ENCODE measurements at places on chromosomes 2 and 18.

- no peak for DNase-seq
Observed at GRCh38 chr2:33404321-33404720, 72.1 kb upstream of the RASGRP3 start.

- DNase-seq: no peak
Observed at GRCh38 chr2:239294571-239295054, 106.2 kb downstream of the HDAC4 start.

DNA sequence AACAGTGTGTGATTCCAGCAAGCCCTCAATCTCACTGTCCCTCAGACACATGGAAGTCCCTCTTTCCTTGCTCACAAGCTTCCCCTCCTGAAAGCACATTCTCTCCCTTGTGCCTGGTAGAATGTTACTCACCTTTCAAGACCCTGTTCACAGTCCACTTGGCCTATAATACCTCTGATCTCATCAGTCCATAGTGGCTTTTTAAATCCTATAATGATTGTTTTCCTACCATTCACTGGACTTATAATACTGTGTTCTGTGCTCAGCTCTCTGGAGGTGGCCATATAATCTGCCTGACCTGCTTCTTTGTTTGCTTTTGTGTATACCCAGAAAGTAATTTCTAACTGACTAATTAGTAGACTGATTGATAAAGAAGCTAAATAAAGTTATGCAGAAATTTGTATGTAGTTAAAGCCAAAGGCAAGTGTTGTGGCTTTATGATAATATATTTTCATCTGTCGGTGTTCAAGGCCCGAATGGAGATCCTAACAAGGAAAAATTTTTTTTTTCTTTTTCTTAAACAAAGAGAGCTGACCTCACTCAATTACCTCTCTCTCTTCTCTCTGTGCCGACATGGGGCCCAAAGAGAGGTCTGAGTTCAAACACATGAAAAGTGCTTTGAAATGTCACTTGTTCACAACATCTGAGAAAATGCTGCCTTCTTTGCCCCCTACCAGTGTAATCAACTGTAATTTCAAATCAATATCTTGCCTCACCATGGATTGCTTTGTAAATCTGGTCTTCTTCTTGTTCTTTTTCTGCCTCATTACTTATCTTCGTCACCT is 1033.0 kb upstream of the PIK3C3 start:
- DNase-seq: no peak

DNA sequence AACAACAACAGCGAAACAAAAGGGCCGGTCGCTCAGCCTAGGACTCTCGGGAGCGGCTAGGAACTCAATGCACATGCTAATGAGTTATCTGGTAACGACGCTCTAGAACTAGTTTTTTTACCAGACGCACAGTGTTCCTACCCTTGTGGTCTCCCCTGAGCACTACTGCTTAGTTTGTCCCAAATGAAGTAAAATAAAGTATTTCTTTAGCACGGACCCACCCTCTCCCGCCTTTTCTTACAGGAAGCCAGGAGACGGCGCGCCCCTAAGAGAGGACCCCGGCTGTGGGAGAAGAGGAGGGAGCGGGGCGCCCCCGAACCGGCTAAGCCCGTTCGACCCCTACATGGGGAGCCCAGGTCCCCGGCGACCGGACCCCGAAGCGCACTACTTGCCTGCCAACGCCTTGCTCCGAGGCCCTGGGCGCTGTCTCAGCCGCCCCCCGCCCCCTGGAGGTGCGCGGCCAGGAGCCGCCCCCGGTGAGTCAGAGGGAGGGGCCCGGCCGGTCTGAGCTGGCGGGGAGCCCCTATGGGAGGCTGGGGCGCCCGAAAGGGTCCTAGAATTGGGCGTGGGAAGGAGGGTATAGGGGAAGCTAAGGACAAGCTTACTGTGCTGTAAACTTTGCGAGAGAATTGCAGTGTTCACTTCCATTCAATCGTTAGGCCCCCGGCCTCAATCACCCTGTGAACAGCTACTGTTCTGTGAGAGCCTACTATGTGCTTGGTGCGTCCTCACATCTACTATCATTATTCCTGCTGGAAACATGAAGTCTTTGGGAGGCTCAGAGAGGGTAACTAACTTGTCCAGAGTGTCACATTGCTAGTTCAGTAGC is 3.6 kb upstream of the CAPG start:
- peak; percentile 73 for DNase-seq

DNA sequence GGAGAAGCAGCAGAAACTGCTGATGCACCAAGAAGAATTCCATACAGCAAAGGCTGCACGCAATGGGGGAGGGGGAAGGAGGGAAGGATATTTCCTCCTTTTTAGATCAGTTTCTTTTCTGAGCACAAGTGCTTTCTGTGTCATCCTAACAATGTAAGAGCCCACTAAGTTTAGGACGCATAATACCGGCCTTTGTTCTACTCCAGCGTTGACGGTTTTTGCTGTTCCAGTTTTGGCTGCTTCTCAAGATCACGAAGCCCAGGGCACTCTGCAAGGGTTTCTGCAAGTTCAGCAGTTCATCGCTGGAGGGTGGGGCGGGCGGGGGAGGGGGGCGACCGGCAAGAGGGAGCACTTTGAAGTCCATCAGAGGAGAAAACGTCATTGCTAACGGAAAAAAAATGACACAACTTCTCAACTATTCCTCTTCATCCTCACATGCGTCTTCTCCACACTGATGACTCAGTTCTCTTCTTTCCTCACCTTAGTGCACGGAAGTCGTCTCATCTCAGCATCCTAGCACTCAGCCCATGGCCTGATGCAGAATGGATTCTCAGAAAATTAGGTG is 8.7 kb downstream of the FAM178B start:
- DNase-seq: peak; percentile 47

Measured in thyroid gland (tissue), 4 donors.